ENCODE measurements at places on chromosomes 2 and 18.

DNA sequence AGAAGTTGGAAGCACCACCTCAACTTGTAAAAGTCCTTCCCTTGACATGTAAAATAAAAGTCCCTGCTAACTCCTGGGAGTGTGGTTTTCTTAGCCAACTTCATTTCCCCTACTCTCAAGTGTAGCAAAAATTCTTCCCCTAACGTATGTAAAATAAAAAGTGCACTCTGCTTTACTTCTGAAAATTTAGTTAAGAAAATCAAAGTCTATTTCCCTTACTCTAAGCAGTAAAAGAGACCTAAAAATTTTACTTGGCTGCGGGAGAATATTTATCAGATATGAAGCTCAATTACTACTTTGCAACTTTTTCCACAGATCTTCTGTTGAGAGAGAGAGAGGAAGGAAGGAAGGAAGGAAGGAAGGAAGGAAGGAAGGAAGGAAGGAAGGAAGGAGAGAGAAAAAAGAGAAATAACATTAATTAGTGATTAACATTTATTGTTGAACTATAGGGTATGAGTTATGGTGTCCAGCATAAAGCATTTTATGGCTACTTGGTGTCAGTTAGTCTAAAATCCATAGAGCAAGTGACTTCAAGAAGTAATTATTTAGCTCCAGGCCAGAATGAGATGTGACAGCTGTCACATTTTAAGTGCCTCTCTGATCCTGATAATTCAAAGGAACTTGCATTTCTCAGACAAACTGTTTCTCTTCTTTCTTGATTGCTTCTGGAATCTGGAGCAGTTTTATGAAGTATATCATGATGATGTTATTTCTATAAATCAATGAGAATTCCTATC, 210.3 kb downstream of the TMX3 start:
- no peak for DNase-seq

- no peak for DNase-seq
These were observed 48.0 kb downstream of the NDUFA10 start for GRCh38 chr2:239977111-239977510.

GRCh38 chr2:12131975-12132374, 385.5 kb downstream of the LPIN1 start:
- no peak for DNase-seq

DNA sequence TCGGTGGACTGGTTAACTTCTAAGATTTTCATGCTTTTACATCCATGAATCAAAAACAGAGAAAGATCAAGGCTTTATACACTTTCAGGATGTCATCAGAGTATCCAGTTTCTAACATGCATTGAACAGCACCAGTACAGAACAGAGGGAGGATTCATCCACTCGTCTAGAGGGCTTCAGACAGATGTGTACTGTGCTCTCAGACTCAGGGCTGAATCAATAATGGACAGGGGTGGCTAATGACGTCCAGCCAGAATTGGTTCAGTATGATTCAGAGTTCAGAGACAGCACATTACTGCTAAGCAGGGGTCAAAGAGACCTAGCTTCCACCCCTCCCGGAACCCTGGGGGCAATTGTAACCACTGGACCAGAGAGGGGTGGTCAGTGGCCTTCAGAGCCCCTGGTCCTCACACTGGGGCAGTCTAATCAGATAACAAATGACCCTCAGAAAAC, 37.3 kb downstream of the RNU4ATAC start:
- DNase-seq: no peak

GRCh38 chr2:241957276-241957675, 87.7 kb downstream of the RTP5 start:
- no peak for DNase-seq

GRCh38 chr2:109677835-109678580, 63.8 kb downstream of the SOWAHC start:
- DNase-seq: no peak

GRCh38 chr2:21257621-21258020, 133.9 kb downstream of the TDRD15 start:
- no peak for DNase-seq

DNA sequence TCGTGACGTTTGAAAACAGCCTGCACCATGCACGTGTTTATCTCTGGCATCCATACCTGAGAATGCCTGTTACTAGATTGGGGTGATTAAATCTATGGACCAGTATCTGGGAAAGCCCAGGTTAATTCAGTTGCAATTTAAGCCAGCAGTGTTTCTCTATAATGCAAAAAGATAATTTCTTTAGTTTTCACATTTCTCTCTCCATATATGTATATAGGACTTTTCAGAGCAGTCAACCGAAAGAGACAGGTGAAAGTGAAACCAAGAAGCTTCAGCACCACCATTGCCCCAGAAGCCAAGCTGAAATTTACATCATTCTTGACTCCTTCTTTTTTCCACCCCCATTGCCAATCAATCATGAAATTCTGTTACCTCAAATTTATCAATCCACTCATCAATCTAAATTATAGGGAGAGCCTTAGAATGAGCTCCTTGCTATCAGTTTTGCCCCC, 2.7 kb upstream of the LRP2 start:
- DNase-seq: no peak

GRCh38 chr18:34509879-34510586, 200.1 kb upstream of the DTNA start:
- DNase-seq: no peak

- DNase-seq: no peak
These were observed 290.5 kb upstream of the REV1 start for GRCh38 chr2:99780276-99780675.

DNA sequence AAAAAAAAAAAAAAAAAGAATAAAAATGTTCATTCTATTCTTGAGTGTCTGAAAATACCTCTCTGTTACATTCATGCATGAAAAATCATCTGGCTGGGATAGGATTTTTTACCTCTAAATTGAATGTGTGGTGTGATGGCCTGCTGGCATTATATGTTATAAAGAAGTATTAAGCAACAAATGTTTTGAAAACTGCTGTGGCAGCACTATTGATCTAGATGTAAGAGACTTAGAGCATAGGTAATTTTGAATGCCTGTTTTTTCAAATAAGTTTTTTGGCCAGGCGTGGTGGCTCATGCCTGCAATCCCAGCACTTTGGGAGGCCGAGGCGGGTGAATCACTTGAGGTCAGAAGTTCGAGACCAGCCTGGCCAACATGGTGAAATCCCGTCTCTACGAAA, 147.0 kb upstream of the LINC00305 start:
- no peak for DNase-seq

GRCh38 chr2:226690461-226691024, 109.1 kb downstream of the IRS1 start:
- no peak for DNase-seq

GRCh38 chr2:7730449-7730848, 813.2 kb downstream of the RNF144A start:
- DNase-seq: no peak

GRCh38 chr2:179572544-179572943, 288.9 kb downstream of the ZNF385B start:
- DNase-seq: no peak

GRCh38 chr2:212908031-212908430, 243.4 kb downstream of the IKZF2 start:
- DNase-seq: no peak

DNA sequence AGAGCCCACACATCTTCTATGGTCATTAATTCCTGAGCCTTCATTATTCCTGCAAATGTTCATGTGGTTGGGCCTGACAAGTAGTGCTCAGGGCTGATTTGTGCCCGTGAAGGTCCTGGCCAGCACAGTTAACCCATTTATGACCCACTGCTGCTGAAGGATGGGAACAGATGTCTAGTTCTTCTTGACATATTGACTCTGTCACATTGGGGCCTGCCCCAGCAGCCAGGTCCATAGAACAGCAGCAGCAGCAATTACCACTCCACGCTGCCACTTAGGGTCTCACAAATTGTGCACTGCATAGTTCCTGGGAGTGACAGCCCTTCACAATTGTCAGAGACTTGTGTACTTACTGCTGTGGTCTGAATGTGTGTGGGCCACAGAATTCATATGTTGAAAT, 442.3 kb upstream of the RGPD4 start:
- DNase-seq: no peak

GRCh38 chr18:58359620-58360019, 269.3 kb downstream of the ALPK2 start:
- no peak for DNase-seq

GRCh38 chr2:124572934-124573634, 548.0 kb downstream of the CNTNAP5 start:
- no peak for DNase-seq

DNA sequence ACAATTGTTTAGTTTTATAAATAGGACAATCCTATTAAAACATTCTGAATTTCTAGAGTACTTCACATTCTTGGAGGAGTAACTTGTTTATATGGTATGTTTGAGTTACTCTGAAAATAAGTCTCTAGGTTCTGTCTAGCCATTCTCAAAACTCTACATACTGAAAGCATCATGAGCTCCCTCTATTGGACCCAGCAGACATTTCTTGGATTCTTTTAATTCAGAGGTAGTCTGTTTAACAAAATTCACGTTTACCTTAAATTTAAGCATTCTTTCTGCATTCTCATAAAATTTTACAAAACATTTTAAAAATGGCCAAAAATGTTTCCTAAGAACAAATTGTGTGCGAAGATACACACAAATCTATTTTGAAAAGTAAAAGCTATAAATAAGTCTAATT, 15.3 kb downstream of the SP9 start:
- no peak for DNase-seq

GRCh38 chr2:105917688-105918087, 173.0 kb downstream of the NCK2 start:
- DNase-seq: peak; percentile 38

GRCh38 chr2:47288864-47289263, 114.1 kb upstream of the MSH2 start:
- no peak for DNase-seq

DNA sequence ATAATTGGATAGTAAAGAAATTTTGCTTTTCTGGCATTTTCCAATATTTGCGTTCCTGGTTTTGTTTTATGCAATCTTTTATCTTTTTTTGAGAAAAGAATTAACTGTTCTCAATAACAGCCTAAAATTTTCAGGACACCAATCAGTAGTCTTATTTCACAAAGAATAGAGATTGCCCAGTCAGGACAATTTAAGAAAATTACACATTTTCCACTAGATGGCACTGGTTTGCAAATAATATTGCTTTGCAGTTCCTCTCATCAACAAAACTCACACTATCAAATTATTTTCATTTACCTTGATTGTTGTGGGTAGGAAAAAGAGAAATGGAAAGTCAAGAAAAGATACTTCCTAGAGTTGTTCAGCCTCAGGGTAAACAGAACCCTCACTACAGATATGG, 2.4 kb upstream of the RBM45 start:
- no peak for DNase-seq

GRCh38 chr2:23411752-23412431, 26.9 kb downstream of the KLHL29 start:
- peak; percentile 77 for DNase-seq

DNA sequence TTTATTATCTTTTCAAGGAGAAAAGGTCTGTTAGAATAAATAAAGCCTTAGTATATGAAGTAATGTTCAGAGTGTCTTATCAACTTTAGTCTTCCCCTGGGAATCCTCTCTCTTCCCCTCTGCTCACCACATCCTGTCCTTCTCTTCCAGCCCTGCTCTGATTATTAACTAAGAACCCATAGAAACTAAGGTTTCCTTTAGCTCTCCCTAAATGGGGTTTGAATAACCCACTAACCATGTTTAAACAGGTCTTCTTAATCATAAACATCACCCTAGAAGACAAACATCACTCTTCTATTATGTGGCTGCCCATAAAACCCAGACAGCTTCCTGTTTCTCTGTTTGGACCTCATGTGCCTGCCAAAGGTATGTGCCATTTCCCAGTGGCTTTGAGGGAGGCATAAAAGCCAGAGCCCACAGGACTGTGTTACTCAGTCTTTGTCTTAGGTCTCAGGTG, 50.1 kb downstream of the SLC14A1 start:
- no peak for DNase-seq

DNA sequence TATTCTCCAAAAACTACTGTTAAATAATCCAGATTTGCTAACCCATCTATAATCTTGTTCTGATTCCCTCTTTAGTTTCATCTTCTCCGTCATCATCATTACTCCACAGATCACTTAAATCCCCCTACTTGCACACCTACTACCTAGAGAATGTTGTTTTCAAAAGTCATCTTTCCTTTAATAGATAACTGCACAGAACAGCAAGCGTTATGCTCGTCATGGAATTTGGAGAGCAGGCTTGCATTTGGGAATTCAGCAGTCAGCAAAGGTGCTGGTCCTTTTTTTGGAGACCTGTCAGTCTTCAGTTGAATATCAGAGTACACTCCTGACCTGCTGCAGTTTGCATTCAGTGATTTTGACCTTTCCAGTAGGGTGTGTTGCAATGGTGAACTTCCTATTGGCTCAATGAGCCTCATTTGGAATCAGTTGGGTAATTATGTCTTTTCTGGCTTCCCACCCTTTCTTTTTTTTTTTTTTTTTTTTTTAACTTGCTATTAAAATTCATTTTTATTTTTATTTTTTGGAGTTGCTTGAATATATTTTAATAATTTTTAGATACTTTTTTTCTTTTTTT, 110.6 kb downstream of the HNRNPLL start:
- DNase-seq: no peak

DNA sequence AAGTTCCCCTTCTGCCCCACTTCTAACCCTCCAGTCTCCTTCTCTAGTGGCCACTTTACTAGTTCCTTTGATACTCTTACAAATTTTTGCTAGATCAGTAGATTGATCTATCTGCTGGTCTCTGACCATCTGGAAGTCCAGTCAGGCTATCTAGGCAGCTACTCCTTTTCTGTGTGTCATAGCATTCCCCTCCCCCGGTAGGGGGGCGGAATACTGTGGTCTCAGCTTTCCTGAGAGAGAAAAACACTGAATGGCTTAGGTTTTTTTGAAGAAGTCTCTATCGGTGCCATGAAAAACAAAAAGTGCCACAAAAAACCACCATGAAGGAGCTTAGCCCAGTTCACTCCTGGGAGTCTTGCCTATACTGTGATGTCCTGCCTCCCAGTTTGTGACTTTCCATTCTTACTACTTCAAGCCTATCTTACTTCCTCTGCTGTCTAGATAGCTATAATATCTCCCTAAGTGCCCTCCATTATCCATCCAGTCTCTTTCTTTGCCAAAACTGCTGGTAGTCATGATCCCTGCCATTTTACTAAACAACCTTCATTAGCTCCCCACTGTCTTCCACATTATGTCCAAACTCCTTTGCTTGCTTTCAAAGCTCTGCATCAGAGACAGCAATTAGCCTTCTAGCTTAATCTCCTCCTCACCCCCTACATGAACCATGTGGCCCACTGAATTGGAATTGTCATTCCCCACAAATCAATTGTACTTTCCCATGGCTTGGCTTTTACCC, 29.9 kb downstream of the TPGS2 start:
- DNase-seq: no peak

All from coronary artery (tissue), 2 donors.